ENCODE measurements at places on chromosomes 11 and 22.

DNA sequence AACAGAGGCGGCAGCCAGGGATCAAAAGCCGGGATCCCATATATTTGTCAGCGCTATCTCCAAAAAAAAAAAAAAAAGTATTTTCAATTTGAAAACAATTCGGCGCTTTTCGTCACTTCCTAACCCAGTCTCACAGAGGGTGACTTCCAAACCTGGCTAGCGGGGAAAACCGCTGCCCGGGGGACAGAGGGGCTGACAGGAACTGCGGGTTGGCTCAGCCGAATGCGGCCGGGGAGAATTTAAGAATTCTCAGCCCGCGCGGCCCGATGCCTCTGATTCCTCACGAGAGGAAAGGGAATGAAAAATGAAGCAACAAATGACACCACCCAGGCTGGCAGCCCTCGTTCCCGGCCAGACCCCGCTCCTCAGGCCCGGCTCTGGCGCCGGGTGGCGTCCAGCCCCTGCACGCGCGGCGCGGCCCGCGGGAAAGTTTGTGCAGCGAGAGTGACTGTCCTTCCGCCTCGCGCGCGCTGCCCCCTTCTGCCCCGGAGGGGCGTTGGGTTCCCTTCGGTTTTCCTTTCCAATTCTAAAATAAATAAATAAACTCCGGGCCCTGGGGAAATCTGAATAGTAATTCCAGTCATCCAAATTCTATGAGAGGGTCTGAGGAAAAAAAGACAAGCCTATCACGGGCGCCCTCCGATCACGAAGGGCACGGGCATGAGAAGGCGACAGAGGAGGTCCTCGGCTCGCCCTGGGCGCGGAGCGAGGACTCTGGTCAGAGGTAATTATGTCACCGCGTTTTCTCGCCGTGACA lies 4.8 kb upstream of the PAX6 start:
- peak; percentile 79 for DNase-seq

- DNase-seq: no peak
These were observed 1.0 kb upstream of the ELF5 start for GRCh38 chr11:34514597-34514996.

GRCh38 chr11:26632691-26633159 lies 60.7 kb upstream of the MUC15 start:
- no peak for DNase-seq

DNA sequence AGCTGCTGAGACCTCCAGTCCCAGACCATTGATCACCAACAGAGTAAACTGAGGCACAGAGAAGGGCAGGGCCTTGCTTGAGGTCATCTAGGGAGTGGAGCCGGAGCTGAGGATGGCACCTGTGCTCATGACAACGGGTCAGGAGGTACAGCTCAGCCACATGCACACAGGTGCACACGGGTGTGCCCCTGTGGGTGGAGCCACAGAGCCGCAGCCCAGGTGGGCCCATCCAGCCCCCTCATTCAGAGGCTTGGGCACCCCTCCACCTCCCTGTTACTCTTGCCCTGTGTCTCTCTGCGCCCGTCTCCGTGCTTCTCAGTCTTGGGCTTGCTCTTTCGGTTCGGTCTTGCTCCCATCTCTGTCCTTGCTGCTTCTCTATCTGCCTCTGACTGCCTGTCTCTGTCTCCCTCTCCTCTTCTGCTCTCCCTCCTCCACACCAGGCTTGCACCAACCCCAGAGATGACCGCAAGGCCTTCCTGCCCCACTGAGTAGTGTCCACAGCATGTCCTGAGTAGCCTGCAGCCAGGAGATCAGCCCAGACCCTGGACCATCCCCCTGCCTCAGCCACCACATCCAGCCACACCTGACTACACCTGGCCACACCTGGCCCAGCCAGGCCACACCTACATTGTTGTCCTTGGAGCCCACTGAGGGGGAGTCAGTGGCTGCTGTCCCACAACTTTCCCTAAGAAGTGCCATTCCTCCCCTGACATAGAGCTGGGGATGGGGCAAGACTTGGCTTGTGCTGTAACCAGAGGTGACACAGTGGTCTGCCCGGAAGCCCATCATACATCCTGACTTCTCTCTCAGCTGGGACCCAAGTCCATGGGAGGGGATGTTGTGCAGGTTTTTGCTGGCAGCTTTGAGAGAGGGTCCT lies 39.3 kb upstream of the CRYBB3 start:
- no peak for DNase-seq

DNA sequence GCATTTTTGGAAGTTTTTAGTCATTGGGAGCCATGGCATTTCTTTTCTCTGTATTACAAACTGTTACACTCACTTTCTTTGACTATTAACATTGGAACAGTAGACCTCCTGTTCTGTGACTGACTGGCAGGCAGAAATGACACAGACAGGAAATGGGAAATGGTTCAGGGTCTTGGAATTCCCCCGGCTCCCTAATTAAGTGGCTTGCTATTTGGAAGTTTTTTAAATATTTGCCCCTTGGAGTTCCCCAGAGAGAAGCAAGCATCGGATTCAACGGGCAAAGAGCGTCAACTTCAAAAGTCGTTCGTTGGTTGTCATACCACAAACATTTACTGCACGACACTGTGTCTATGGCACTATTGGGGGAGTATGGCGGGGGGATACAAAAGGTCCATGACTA lies 1.1 kb upstream of the BIRC2 start:
- no peak for DNase-seq

GRCh38 chr11:117970400-117971024 lies 15.7 kb upstream of the IL10RA start:
- no peak for DNase-seq

GRCh38 chr11:115919341-115920091 lies 415.3 kb upstream of the CADM1 start:
- DNase-seq: no peak

- DNase-seq: no peak
These were observed 22.5 kb downstream of the LRP4 start for GRCh38 chr11:46895821-46896220.

GRCh38 chr22:25219948-25220442 lies 556 bp downstream of the CRYBB2 start:
- no peak for DNase-seq

DNA sequence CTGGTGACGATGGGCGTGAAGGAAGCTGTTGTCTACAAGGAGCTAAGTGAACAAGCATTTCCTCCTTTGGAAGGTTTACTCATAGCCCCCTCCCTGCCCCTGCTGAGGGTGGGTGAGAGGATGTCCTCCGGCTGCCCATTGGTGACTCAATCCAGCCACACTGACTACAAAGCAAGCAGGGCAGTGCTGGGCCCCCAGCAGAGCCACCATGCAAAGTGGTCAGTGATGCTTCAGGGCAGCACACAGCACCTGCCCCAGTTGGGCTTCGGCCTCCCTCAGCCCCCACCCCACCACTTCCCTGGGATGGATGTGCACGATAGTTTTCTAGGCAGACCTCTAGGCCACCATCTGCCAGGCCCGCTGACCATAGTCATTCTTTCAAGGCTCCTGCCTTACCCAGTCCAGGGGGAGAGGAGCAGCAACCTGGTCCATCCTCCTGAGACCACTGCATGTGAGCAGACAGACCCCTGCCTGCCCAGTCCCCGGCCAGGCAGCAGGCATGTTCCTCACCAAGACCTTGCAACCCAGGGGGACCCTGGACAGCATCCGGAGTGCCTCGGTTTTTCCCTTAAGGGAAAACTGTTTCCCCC lies 125.1 kb downstream of the BCR start:
- no peak for DNase-seq

- no peak for DNase-seq
These were observed 50.4 kb upstream of the C11orf87 start for GRCh38 chr11:109371444-109372176.

DNA sequence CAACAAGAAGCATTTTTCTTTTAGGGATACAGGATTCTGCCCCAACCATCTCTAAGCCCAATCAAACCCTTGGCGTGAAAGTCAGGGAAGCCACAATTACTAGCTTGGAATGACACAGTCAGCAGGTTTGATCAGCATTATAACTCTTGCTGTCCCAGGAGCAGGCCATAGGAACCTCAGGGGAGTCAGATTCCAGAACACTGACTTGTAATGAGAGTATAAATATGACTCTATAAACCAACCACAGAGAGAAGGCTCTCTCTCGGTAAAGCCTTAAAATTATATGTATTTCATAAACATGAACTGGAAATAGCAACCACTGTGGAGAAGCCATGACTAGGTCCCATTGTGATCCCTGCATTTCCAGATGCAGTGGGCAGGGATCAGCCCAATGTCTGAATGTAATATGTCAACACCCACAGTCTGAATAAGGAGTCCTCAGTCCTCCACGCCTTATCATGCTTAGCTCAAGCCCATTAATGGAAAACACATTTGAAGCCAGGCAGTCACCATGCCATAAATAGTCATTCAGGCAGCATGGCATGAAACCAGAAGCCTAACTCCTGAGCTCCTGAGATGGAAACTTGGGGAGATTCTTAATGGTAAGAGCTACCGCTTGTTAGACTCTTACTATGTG lies 99.1 kb upstream of the MTNR1B start:
- no peak for DNase-seq

DNA sequence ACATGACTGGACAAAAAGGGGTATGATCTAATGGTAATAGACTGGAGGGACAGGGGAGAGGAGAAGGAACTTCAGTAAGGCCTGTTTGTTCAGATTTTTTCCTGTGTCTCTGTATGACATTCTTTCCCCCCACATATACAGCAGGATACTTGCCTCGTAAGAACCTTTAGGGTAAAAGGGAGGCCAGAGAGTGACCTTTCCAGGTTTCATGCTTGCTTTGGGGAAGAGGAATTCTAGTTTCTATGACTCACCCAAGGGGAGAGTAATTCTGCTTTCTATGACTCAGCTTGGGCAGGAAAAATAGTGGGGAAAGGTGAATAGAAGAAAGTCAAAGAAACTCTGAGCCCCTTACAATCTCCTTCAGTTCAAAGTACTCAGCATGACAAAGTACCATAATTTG lies 457.0 kb downstream of the DLG2 start:
- DNase-seq: no peak

GRCh38 chr11:130779943-130780342 lies 136.3 kb downstream of the SNX19 start:
- DNase-seq: no peak

DNA sequence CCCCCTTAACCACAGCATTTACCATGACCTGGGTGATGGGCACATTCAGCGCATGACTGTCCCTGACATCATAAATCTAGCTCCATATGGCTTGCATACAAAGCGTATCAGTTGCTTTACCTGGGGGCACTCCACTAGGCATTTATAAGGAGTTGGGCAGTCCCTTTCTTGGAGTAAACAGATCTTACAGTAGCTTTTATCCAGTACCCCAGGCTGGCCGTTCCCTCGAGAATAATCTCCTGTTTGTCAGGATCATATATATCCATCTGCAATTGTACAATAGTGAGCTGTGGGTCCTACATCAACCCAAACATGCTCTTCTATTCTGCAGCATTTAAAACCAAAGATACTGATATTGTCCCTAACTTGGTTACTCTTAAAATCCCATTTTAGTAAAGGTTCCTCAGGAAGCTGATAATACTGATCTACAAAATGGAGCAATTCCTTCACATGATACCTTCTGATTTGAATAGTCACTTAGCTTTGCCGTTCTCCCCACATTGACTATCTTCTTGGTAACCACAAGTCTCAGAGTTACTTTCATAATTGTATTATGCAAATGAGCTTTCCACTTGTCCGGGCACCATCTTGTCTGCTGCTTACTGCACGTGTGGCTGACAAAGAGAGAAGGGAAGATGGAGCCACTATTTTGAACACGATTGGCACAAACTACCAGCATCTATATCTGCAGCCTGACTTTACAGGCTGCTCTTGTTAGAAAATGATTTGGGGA lies 205.0 kb downstream of the CWF19L2 start:
- no peak for DNase-seq

DNA sequence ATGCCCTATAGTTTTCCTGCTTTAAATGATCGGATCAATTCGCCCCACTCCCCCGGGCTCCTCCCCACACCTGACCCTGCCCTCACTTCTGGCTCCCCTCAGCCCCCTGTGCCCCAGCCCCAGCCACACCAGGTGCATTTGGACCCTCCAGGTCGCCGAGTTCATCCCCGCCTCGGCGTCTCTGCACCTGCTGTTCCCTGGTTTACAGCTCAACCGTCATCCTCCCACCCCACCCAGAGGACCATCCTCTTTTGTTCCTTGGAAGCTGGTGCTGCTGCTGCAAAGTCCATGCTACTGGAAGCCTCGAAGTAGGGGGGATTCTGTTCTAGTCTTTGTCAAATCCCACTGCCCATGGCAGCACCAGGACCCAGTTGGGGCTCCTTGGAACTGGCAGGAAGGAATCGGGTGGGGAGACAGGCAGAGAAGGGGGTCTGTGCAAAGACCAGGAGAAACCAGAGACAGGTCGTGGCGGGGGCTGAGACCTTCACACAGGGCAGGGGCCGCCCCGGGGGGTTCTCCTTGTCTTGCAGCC lies 4.5 kb upstream of the MUC5B start:
- DNase-seq: peak; percentile 18

DNA sequence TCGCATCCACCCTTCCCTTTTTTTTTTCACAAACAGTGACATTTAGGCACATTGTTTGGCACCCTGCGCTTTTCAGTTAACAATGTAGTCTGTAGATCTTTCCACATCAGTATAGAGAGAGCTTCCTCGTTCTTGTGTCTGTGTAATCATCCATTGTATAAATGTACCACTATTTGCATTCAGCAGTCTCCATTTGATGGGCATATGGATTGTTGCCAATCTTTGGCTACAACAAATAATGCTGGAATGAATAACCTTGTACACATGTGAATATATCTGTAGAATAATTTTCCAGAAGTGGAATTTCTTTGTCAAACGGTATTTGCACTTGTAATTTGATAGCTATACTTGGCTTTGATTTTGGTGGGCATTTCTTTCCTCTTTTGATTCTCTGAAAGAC lies 17.1 kb downstream of the MPEG1 start:
- DNase-seq: no peak

GRCh38 chr11:113730887-113731726 lies 25.0 kb upstream of the TMPRSS5 start:
- DNase-seq: no peak

DNA sequence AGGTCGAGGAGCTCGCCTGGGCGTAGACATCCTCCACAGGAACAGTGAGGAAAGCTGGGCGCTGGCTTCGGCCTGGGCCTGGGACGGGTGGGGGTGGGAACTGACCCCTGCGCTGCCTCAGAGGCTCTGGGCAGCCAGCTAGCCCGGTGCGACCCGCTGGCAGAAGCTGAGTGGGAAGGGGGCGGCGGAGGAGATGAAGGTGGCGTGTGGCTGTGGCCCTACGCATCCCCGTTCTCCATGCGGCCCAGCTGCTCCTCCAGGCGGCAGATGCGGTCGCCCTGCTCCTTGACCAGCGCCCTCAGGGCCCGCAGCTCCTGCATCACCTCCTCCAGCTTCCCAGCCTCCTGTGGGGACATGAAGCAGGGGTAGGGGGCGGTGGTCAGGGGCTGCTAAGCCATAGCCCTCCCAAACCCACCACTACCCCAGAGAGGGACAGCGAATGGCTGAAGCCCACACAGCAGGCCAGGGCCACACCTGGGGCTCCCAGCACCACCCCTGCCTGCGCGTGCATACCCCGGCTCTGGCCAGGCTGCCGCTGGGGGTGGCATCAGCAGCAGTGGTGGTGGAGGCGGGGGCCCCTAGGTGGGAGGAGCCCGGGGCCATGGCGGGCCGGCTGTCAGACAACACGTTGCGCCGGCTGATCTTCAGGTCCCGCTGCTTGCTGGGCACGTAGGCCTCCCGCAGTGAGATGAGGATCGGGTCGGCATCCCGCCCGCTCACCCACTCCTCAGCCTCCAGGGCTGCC lies 848 bp upstream of the PTPRCAP start:
- no peak for DNase-seq
